ENCODE measurements at places on chromosomes 6 and 20. TPM values are rescaled to one million over a fixed set of nuclear protein-coding genes. Genes with fewer than 3 reads are reported as not detected.

The LST1 gene
- total RNA-seq: not detected

The SPEF1 gene
- total RNA-seq: not detected

The C20orf204 gene
- total RNA-seq: not detected

The TMEM170B gene
- 0.49 TPM for total RNA-seq

The ACOT8 gene
- total RNA-seq: 45.3 TPM

The ECT2L gene
- under 0.01 TPM for total RNA-seq

The RNGTT gene
- total RNA-seq: 10.5 TPM

The SUMO4 gene
- total RNA-seq: 0.16 TPM

The ABCC10 gene
- 9.9 TPM for total RNA-seq

The C6orf118 gene
- not detected for total RNA-seq

The FKBP5 gene
- total RNA-seq: 121 TPM

The MUC21 gene
- total RNA-seq: not detected

The FAM217A gene
- total RNA-seq: not detected

The OXT gene
- total RNA-seq: not detected

The SMOC2 gene
- 0.81 TPM for total RNA-seq

Data from cardiac atrium fibroblast (primary cell).